Astrocyte (in vitro differentiated cells and primary cell): ENCODE measurements at places on chromosomes 3 and 15.

- DNase-seq = no peak
Observed at GRCh38 chr3:48456456-48456855, 9.9 kb downstream of the ATRIP start.

GRCh38 chr15:56968821-56969220 lies 50.4 kb downstream of the TCF12 start:
- DNase-seq = no peak

DNA sequence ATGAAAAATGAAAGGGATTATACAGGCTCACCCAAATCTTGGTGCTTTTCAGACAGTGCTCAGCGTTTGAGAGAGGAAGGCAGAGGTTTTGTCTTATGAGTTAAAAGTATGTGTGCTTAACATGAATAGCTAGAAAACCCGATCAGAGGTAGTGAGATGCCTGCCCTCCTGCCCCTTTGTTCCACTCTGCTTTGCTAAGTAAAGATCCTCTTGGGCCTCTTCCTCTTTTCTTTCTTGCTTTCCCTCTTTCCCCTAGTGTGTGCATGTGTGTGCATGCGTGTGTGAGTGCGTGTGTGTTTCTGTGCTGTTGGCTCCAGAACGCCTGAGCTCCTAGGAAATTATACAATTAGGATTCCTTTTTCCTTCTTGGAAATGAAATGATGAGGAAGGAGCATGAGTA lies 261.3 kb upstream of the NR2E3 start:
- no peak for DNase-seq

DNA sequence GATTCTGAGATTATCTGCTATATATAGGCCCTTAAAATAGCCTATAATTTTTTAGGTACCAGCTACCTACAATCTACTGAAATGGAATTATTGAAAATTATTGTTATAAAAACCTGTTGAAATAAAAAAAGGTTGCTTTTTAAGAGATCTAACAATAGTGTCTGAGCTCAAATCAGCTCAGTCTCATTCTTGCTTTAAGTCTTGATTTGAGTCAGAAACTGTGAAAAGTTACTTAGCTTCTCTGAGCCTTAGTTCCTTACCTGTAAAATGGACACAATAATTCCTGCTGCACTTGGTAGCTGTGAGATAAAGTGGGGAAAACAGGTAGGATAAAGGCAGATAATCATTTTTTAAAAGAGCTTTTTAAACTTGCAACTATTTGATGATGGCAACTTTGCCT lies 118.8 kb upstream of the UBE2E2 start:
- DNase-seq = no peak
